ENCODE measurements at places on chromosomes 1 and 21.

- DNase-seq = no peak
These were observed 20.0 kb upstream of the FCER1A start for GRCh38 chr1:159282118-159282517.

DNA sequence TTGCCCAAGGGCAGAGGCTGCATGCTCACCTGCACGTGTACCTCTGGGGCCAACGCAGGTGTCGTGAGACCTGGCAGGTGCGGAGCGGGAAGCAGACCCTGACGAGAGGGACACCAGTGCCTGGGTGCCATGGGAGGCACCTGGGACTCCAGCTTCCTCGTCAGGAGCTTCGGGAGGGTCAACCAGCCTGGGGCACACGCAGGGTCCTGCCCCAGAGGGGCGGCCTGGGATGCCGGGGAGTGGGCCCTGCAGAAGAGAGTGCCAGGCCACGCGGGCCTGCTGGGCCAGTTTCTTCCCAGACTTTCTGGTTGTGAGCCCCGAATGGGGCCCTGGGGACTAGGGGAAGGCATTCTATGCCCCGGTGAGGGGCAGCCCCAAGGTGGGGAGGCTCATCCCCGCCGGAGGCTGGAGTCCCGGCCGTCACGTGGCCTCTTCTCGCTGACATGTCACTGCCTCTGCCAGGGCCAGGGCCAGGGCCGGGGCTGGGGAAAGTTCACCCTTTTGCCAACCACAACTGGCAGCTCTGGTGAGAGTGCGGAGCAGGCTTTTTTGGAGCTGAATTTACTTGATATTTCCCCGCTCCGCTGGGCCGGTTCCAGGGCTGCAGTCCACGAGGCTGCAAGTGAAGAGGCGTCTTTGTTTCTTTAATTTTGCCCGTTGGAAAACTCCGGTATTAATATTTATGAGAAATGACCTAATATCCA, 38.5 kb upstream of the ACTRT2 start:
- DNase-seq = no peak

DNA sequence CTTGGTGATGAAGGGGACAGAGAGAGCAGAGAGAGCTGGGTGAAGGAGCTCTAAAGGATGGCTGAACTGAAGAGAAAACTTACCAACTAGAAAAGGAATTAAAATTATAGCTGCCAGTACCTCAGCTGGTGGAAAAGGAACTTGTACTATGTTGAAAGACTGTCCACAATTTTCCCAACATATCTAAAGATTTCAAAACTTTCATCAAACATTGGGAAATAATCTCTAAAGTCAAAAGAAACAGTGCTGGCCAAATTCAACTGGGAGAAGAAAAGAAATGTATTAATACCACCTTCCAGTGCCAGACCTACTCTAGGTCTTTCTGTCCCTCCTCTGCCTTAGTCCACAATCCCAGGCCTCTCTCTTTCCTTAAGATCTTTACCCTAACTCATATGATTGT, 6.1 kb downstream of the SMG5 start:
- no peak for DNase-seq

- DNase-seq = no peak
These were observed 216.6 kb upstream of the ZP4 start for GRCh38 chr1:238107322-238107721.
